ENCODE measurements at places on chromosomes 7 and 10.

- no peak for DNase-seq
Measured at GRCh38 chr10:19702215-19702614, 114.0 kb upstream of the PLXDC2 start.

GRCh38 chr10:129030996-129031843 is 435.8 kb upstream of the MGMT start:
- DNase-seq, result peak; percentile 34

GRCh38 chr7:11415101-11415500 is 416.9 kb downstream of the THSD7A start:
- DNase-seq, result no peak

DNA sequence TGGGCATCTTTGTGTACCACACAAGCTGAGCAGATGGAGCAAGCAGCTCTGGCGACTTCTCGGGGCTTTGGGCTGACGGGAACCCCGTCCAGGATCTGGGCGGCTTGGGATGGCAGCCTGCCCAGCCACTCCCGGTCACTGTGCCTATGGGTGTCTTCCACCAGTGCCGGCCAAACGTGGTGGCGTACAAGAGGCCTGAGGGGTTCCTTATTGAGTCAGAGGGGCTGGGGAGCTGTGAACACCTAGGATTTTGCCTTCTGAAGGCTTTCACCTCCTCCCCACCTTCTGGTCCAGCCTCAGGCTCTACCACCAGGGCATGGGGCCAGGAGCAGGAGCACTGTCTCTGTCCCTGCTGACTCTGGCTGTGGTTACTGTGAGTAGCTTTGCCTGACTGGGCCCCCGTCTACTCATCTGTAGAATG is 71.8 kb upstream of the PPIF start:
- DNase-seq, result no peak

DNA sequence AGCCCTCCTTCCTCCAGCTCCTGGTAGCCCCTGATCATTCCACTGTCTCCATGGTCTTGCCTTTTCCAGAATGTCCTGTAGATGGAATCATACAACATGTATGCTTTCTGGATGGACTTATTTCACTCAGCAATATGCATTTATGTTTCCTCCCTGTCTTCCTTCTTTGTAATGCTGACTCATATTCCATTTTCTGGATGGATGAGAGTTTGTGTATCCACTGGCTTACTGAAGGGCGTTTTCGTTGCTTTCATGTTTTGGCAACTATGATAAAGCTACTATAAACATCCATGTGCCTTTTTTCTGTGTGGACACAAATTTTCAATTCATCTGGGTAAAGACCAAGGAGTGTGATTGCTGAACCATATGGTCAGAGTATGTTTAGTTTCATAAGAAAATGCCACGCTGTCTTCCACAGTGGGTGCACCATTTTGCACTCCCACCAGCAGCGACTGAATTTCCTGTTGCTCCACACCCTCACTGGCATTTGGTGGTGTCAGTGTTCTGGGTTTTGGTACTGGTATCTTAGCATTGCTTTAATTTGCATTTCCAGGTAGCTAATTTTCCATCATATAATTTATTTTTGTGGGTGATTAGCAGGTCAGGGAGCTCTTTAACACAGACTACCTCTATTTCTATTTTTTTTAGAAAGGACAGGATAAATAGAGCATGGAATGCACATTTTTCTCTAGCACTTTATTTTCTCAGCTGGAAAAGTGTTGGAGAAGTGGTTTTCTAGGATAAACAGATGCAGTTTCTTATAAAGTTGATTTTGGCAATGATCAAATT is 252.2 kb downstream of the WDR37 start:
- no peak for DNase-seq

Data from stimulated activated CD4-positive, alpha-beta T cell treated with anti-CD3 and anti-CD28 coated beads, Interleukin-4, amount 100 ng/mL, for 24 hours (primary cell).